Endodermal cell (in vitro differentiated cells): ENCODE measurements at places on chromosomes 4 and X.

DNA sequence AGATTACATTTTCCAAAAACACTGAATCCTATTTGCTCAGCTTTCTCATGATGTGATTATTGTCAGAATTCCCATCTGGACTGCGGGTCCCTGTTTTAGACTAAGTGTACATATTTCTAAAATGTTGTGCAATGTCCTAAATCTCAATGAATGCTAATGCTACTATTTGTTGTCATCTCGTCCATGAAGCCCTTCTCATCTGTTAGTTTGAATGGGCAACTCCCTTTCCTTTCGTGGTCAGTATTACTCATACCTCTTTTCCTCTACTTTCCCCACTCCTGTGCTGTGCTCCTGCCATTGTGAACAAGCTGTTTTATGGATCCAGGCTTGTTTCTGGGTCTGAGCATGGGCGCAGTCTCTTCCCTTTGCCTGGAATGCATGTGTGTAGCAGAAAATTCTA is 91.0 kb downstream of the MID1 start:
- DNase-seq, result no peak

- DNase-seq, result no peak
These were observed 1522.8 kb upstream of the PABPC4L start for GRCh38 chr4:135724421-135724820.

- peak; percentile 79 for DNase-seq
These were observed 6.5 kb downstream of the CRLF2 start for GRCh38 chrX:1205681-1206611.

GRCh38 chr4:14233126-14233525 is 605.6 kb upstream of the BOD1L1 start:
- DNase-seq, result no peak

GRCh38 chr4:9898596-9899305 is 117.3 kb downstream of the DRD5 start:
- DNase-seq, result peak; percentile 91

DNA sequence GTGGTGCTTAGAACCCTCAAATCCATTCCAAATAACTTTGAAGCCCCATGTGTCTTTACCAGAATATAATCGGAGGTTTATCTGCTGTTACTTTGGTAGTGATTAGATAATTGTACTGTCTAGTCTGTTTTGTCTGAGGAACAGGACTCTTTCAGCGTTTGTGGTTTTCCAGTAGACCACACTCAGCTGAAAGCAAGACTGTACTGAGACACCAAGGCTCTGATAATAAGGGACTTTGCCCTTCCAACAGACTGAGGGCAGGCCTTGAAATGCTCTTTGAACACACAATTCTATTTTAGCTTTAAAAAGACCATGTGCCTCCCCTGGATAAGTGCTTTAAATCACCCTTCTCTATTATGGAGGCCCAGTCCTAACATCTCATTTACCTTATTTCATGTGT is 76.1 kb downstream of the KLHL8 start:
- no peak for DNase-seq

DNA sequence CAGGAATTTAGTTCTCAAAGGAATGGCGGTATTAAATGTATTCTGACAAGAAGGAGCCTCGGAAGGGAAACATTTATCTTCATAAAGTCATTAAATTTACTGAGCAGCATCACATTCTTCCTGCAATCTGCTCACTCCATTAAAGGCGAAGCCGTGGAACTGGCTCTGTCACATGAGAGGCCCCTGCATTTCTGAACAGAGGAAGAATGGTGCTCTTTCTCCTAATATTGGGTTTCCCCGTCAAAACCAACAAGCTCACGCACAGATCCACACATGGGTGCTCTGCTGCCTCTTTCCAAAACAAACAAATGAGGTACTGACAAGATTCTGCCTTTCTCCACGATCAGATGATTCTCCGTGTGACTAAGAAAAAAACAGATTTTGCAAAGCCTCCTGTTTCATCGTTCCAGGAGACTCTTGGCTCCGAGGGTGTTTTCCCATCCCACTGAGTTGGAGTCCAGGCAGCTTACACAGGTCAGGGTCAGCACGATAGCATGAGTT is 191.2 kb downstream of the IDS start:
- no peak for DNase-seq

DNA sequence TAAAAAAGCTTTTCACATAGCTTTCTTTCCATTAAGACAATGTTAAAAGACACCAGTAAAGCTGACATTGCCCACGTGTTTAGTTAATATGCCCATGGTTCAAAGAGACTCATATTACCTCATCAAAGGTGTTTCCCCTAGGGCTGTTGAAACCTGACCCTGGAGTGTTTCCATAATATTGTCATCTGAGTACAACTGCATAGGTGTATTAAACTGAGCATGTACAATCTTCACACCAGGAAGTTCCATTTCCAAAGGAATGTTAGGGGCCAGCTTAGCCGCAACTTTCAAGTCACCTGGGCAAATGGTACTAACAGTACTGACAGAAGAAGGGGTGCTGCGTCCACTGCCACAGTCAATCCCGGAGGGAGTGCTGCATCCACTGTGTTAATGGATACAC is 27.1 kb downstream of the PDLIM3 start:
- DNase-seq, result no peak

GRCh38 chr4:26806331-26806730 is 54.3 kb upstream of the STIM2 start:
- no peak for DNase-seq

GRCh38 chrX:46574774-46575381 is 1.3 kb downstream of the CHST7 start:
- DNase-seq, result peak; percentile 62

DNA sequence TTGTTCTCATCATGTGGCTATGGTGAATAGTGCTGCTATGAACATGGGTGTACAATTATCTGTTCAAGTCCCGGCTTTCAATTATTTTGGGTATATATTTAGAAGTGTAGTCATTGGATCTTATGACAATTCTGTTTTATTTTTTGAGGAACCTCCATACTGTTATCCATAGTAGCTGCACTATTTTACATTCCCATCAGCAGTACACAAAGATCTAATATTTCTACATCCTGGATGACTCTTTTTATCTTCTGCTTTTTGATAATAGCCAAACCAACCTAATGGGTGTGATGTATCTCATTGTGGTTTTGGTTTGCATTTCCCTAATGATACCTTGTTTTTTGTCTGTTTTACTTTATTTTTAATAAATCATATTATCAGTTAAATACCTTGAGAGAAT is 12.9 kb upstream of the IL13RA1 start:
- DNase-seq, result no peak

DNA sequence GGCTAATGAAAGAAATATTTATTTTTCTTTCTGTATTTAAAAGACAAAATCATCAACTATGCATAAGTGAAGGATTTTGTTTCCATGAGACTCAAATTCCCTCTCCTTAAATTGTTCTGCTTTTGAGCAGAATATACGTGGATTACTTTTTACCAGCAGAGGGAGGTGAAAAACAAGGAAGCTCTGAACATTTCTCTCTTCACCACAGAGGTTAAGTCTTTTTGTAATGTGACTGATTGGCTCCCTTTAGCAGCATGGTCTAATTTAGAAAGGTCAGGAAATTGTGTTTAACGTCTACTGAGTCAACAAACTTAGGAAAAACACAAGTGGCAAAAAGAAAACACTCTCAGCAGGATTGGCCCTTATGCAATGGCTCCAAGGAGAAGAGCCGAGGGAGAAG is 55.1 kb upstream of the F9 start:
- no peak for DNase-seq

- no peak for DNase-seq
These were observed 45.1 kb downstream of the ASIC5 start for GRCh38 chr4:155820887-155821518.

DNA sequence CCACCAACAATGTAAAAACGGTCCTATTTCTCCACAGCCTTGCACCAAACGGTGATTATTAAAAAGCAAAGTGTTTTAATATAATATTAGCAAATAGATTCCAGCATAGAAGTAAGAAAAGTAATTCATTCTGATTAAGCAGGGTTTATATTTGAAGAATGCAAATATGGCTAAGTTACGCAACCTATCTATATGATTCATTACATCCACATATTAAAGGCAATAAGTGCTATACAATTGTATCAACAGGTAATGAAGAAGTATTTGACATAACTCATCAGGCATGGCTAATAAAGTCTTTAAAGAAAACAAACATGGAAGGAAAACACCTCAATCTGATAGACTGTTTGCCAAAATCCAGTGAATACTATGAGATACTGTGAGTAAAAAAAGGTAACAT is 29.0 kb downstream of the KCNE5 start:
- no peak for DNase-seq

- no peak for DNase-seq
These were observed 104.5 kb upstream of the GATB start for GRCh38 chr4:151865312-151865711.

GRCh38 chr4:89214308-89214707 is 93.3 kb downstream of the GPRIN3 start:
- DNase-seq, result no peak

DNA sequence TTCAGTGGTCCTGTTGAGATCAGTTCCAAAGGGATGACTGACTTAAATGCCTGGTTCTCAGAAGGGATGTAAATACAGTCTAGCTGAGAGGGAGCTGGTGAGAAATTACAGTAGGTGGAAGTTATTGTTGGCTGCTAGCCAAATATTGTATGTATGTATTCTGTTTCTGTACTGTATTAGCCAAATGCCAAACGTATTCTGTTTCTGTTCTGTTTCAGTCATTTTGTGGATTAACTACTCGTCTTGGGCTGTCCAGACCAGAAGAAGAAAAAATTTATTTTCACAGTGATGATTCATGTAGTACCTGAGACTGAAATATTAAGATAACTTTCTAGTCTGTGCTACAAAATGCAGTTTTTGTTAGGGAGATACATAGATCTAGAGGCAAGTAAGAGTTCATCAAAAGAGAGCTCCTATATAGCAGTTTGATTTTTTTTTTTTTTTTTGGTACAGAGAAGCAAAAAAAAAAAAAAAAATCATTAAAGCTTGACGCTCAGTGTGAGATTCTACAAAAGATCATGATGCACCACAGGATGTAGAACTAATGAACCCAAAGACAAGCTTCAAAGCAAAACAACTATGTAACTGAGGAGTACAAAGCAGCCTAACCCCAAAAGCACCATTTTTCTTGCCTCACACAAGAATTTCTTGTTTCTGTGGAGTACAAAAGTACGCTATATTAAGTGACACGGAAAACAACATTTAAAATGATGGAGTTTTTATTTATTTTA is 54.8 kb downstream of the CASP6 start:
- no peak for DNase-seq

DNA sequence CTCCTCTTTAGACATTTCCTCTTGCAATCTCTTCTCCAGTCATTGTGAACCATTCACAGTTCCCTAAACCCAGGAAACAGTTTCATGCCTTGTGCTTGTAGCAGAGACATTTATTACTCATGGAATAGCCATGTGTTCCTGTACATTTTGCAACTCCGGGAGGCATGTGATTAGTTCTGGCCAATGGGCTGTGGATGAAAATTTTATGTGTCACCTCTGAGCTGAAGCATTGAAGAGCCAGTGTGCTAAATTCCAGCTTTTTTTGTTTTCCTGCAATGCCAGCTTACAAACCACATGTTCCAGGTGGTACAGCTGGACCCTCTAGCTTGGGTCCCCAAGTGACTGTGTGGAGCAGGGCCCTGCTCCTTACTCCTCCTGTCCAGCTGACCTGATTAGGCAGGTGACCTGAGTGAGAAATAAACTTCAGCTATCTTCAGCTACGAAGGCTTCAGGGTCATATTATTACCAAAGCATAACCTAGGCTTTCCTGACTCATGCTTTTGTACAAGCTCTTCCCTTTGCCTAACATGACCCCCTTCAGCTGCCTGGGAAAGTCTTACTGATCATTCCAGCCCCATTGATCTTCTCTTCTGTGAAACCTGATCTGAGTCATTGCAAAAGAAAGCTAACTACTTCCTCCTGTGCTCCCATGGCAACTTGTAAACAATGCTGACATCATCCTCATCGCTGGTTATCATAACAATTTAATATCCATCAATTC is 200.4 kb downstream of the PTTG2 start:
- DNase-seq, result peak; percentile 55

- DNase-seq, result no peak
These were observed 6.3 kb upstream of the ACE2 start for GRCh38 chrX:15607067-15607466.

- no peak for DNase-seq
These were observed 13.3 kb downstream of the HNRNPD start for GRCh38 chr4:82360298-82361177.

- DNase-seq, result no peak
These were observed 2062.4 kb downstream of the ARAP2 start for GRCh38 chr4:34181891-34182290.

DNA sequence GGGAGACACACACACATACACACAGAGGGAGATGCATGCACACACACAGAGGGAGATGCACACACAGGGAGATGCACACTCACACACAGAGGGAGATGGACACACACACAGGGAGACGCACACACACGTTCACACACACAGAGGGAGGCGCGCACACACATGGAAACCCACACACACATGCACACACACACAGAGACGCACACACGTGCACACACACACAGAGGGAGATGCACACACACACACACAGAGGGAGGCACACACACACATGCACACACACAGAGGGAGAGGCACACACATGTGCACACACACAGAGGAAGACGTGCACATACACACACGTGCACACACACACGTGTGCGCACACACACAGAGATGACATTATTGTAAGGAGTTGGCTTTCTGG is 79.1 kb downstream of the HMX1 start:
- no peak for DNase-seq

DNA sequence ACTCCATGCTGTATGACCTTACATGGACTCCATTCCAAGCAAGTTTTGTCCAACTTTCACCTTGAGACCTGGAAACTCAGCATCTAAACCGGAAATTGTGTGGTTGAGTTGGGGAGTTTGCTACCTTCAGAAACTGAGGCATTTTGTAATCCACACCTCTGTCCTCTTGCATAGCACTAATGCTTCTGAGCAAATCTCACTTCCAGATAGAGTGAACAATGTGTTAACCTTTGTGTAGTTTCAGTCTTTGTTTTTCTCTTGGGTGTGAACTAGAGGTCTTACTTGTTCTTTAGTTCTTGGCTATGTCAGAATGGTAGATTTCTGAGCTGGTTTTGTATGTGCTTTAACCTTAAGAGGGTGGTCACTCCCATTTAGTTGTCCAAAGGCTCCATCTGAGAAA is 48.1 kb upstream of the TCEAL2 start:
- DNase-seq, result no peak

DNA sequence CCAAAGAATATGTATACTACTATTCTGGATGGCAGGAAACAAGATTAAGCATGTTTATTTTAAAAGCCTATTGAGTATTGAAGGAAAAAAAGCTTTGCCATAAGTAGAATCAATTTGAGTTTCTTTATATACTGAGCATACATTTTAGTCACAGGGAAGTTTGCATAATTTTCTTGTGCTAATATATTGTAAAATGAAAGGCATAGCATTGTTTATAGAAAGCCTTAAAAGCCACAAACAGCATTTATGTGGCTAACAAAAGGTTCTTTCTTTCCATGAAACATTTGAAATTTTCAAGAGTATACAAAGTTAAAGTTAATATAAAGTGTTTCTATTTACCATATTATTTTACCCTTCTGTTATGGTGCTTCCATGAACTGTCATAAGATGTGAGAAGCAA is 1133.8 kb upstream of the PCDH10 start:
- DNase-seq, result no peak

GRCh38 chr4:33696586-33696985 is 2547.7 kb downstream of the ARAP2 start:
- no peak for DNase-seq
